ENCODE measurements at places on chromosomes 6 and 20.

- no peak for DNase-seq
Observed at GRCh38 chr6:133594652-133595110, 294.2 kb upstream of the TCF21 start.

DNA sequence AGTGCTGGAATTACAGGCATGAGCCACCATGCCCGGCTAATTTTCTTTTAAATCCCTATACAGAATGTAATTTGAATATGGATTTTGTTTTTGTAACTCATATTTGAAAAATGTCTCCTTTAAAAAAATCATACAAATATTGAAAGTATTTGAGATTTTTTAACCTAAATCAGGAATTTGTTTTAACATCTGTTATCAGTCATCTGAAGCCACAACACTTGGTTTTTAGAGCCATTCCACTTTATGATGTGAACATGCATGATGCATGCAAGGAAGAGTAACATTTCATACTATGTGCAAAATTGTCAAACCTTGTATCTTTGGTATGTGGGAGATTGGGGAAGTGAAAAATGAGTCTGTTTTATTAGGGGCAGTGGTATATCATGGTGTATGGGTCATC, 124.5 kb upstream of the AHI1 start:
- DNase-seq: no peak

DNA sequence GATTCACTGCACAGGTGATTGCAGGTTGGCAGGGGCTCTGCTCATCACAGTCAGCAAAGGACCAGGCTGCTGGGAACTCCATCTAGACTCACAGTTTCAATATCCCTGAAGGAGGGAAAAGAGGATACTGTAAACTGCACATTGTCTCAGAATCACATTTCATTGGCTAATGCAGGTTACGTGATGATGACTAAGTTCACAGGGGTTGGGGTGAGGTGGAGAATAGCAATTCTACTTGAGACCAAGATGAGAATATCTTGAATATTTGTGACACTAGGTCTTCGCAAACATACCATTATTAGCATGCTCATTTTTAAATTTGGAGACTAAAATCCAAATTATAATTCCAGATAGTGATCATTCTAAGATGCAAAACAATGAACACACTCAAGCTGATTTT, 208.5 kb upstream of the CITED2 start:
- DNase-seq: no peak

- no peak for DNase-seq
Observed at GRCh38 chr6:111753573-111753972, 119.7 kb downstream of the FYN start.

DNA sequence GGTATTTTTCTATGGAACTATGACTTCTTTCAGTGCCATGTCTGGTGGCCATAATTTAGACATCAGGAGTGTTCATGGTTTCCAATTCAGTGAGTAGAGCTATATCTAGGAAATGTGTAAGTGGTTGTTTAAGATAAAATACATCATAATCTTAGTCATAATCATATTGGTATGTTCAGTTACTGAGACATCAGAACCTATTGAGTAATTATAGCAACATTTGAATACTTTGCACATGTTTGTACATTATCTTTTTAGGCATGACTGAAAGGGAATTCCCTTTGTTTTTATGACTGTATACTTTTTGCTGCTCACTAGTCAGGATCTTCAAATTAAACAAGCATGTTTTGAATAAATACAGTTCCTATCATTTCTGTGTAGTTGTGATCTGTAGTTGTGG, 64.0 kb downstream of the STXBP5 start:
- DNase-seq: no peak

DNA sequence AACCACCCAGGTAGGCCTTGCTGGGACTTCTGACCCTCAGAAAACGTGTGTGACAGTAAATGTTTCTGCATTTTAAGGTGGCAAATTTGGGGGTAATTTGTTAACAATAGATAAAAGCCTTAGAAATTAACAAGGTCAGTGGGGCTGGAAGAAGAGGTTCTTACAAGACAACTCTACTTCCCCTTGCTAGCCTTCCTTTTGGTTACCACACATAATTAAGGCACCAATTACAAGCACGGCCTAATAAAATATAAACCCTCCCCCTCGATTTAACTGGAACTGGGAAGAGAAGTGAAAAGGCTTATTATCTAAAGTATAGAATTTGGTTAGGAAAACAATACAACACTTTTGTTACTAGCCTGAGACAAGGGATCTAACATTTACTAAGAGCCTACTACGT, 38.8 kb downstream of the ELOVL5 start:
- no peak for DNase-seq

DNA sequence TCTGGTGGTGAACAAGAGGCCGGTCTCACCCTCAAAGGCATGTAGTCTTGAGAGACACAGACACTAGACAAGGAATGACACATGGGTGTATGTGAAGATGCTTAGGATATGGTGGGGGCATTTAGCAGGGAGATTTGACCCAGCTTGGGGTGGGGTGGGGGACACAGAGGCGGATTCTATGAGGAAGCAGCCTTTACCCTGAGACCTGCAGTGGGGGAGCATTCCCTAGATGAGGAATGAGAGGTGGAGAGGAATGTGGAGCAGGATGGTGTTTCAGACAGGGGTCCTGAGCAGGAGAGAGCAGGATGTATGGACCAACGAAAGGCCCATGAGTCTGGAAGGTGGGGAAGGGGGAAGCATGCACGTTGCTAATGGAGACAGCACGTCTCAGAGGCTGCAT, 57.8 kb downstream of the PHACTR3 start:
- no peak for DNase-seq
